ENCODE measurements at places on chromosomes 5 and 9. TPM values are rescaled to one million over a fixed set of nuclear protein-coding genes. Genes with fewer than 3 reads are reported as not detected.

The CFAP157 gene
- under 0.01 TPM for total RNA-seq

The HMCN2 gene
- total RNA-seq, result under 0.01 TPM

The PJA2 gene
- total RNA-seq, result 74.5 TPM

The AJM1 gene
- total RNA-seq, result 1.8 TPM

The LRRTM2 gene
- 1.3 TPM for total RNA-seq

The TLR4 gene
- 2.6 TPM for total RNA-seq

The DAB2IP gene
- total RNA-seq, result 16.5 TPM

The DBH gene
- total RNA-seq, result not detected

The HNRNPA0 gene
- 12.8 TPM for total RNA-seq

The GMCL2 gene
- total RNA-seq, result under 0.01 TPM

GRCh38 chr5:96691503-96692303, 29.5 kb downstream of the CAST start:
- H3K27ac ChIP-seq, result peak overlapping the region; percentile 57
- H3K4me1 ChIP-seq, result peaks cover 3% of the 10 kb centered on the region
- no peaks in the 10 kb centered on the region for H3K36me3 ChIP-seq
- H3K27me3 ChIP-seq, result no peaks in the 10 kb centered on the region
- DNase-seq, result no peak

GRCh38 chr5:10467281-10468198, 25.9 kb downstream of the ROPN1L start:
- no peak overlapping the region for H3K4me3 ChIP-seq
- no peaks in the 10 kb centered on the region for H3K36me3 ChIP-seq
- peak; percentile 77 for DNase-seq
- H3K27me3 ChIP-seq, result no peaks in the 10 kb centered on the region
- no peak overlapping the region for H3K27ac ChIP-seq

DNA sequence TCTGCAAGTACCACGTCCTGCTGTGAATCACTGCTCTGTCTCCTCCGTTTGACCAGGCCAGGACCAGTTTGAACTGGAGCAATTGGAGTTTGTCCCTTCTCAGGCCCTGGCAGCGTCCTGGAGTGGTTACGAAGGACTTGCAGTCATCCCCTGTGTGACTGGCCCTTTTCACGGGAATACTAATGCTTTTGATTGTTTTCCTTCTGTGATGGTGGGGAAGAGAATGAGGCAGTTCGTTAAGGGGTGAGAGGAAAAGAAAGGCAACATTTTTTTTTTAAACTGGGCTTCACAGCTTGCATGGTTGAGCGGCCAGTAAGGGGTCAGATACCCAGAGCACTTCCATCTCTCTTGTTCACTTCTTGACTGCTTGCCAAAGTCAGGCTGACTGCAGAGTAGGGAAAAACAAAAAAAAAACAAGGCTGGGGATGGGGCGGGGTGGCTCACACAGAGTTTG, 153.5 kb upstream of the STK32A start:
- H3K4me1 ChIP-seq, result no peaks in the 10 kb centered on the region
- no peak for DNase-seq
- no peaks in the 10 kb centered on the region for H3K36me3 ChIP-seq
- no peak overlapping the region for H3K27ac ChIP-seq
- no peaks in the 10 kb centered on the region for H3K27me3 ChIP-seq
- H3K4me3 ChIP-seq, result no peak overlapping the region

DNA sequence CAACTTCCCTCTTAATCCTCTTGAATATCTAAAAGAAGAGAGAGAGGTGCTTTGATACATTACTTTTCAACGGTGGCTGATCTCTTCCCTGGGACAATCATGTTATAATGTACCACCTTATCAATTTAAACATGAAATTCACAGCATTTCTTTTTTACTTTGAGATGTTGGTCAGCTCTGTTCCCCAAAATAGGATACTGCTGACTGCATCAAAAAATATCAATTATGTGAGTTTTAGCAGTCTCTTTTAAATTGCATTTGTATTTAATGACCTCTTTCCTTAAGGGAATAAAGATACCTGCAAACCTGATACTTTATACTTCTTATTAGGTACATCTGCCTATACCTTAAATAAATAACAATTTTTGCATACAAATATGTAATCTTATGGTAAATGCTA, 58.4 kb upstream of the MARCHF11 start:
- no peaks in the 10 kb centered on the region for H3K4me1 ChIP-seq
- no peak overlapping the region for H3K27ac ChIP-seq
- DNase-seq, result no peak
- no peaks in the 10 kb centered on the region for H3K27me3 ChIP-seq
- no peak overlapping the region for H3K4me3 ChIP-seq

GRCh38 chr9:113948891-113949570, 72.9 kb downstream of the ZNF618 start:
- H3K27ac ChIP-seq, result no peak overlapping the region
- DNase-seq, result no peak
- H3K27me3 ChIP-seq, result no peaks in the 10 kb centered on the region
- no peak overlapping the region for H3K4me3 ChIP-seq

GRCh38 chr5:33339413-33339812, 101.4 kb upstream of the TARS1 start:
- H3K4me1 ChIP-seq, result peaks cover 3% of the 10 kb centered on the region
- H3K27me3 ChIP-seq, result no peaks in the 10 kb centered on the region
- H3K36me3 ChIP-seq, result no peaks in the 10 kb centered on the region
- H3K4me3 ChIP-seq, result no peak overlapping the region

DNA sequence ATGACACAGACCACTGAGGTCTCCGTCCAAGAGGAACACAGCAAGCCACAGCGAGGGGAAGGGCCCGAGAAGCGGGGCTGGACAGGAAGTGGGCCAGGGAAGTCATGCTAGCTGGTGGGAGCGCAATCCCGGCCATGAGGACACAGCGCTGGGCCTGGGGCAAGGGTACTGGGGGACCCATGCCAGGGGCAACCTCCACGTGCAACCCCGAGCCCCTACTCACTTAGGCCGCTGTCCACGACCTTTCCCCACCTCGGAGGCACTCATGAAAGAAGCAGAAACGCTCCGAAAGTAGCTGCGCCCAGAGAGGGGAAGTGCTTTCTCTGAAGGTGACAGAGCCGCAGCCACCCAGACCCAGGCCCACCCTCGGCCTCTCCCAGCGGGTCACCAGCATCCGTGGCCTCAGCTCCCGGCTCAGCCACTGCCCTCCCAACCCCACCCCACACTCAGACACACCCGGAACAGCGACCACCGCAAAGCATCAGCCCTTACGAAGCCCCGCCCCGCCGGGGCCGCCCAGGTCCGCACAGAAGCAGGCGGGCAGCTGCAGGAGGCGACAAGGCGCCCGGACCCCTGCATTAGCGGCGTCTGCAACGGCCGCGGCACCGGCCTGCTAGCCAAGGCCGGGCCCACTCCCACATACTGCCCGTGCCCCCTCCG, 782 bp downstream of the BICD2 start:
- H3K4me3 ChIP-seq, result peak overlapping the region; percentile 82
- H3K36me3 ChIP-seq, result no peaks in the 10 kb centered on the region
- no peak for DNase-seq
- H3K27me3 ChIP-seq, result no peaks in the 10 kb centered on the region

DNA sequence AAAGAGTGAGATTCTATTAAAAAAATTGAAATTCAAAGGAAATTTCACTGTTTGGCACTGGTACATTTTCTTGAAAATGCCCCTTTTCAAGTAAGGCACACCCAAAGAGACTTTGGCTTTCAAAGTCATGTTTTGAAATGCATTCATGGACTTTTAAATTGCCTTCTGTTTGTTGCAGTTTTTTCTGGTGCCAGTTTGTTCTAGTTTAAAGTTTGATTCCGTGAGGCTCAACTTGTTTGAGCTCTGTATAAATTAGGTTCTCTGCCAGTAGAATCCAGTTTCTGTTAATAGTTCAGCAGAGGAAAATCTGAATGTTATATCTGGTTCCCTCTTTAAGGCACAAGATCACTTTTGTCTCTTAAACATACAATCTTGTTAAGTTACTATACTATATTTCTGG, 16.4 kb downstream of the ATP6V0E1 start:
- no peak overlapping the region for H3K4me3 ChIP-seq
- no peak overlapping the region for H3K27ac ChIP-seq
- no peaks in the 10 kb centered on the region for H3K27me3 ChIP-seq
- no peak for DNase-seq
- H3K36me3 ChIP-seq, result peaks cover 6% of the 10 kb centered on the region
- no peaks in the 10 kb centered on the region for H3K4me1 ChIP-seq

DNA sequence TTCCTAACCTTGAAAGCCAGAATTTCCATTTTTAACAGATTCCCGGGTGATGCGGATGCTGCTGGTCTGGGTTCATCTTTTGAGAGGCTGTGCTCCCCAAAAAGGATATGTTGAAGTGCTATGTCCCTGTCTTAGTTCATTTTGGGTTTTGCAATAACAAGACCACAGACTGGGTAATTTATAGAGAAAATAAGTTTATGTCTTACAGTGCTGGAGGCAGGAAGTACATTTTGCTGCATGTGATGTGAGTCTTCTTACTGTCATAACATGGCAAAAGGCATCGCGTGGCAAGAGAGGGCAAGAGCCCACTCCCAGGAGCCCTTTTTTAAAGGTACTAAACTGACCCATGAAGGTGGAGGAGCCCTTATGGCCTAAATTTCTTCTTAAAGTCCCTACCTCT, 114.1 kb downstream of the DAPK1 start:
- no peak overlapping the region for H3K27ac ChIP-seq
- H3K36me3 ChIP-seq, result no peaks in the 10 kb centered on the region
- H3K4me1 ChIP-seq, result no peaks in the 10 kb centered on the region
- no peak overlapping the region for H3K4me3 ChIP-seq
- no peak for DNase-seq
- no peaks in the 10 kb centered on the region for H3K27me3 ChIP-seq

DNA sequence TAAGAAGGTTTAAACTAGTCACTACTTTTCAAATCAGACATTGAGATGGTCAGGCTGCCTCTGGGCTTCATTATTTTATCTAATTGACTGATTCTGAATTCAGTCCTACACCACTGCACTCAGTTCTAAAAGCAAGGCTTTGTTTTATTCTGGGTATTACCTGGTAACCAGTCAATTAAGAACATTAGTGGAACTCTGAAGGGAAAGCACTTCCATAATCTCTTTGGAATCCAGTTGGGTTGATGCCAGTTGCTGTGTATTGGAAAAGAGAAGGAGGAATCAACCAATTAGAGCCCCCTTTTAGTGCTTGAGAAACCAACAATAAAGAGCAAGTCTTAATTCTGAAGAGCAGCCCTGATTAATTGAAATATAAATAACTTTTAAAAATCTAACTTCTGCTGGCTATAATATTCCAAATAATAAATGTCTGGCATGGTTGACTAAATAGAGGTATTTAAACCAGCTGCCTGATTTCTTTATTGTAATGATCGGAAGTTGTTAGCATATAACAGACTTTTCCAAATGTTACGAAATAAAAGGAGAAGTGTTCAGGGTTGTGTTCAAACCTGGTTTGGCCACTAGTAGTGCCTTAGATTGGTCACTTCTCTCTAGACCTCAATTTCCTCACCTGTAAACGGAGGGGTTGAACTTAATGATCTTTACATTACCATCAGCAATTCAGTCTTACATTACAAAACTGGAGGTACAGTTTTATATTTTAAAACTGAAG, 32.0 kb downstream of the CPEB4 start:
- no peak overlapping the region for H3K27ac ChIP-seq
- peak; percentile 48 for DNase-seq
- H3K4me3 ChIP-seq, result no peak overlapping the region
- peaks cover 10% of the 10 kb centered on the region for H3K4me1 ChIP-seq
- H3K27me3 ChIP-seq, result no peaks in the 10 kb centered on the region

GRCh38 chr5:174323878-174324281, 278.4 kb downstream of the NSG2 start:
- no peak overlapping the region for H3K27ac ChIP-seq
- H3K4me1 ChIP-seq, result no peaks in the 10 kb centered on the region
- H3K36me3 ChIP-seq, result peaks cover 1% of the 10 kb centered on the region
- no peak overlapping the region for H3K4me3 ChIP-seq
- H3K27me3 ChIP-seq, result no peaks in the 10 kb centered on the region
- peak; percentile 75 for DNase-seq

GRCh38 chr5:126358525-126358924, 64.7 kb upstream of the GRAMD2B start:
- no peak for DNase-seq
- no peaks in the 10 kb centered on the region for H3K27me3 ChIP-seq
- H3K27ac ChIP-seq, result no peak overlapping the region
- H3K4me1 ChIP-seq, result peaks cover 2% of the 10 kb centered on the region
- no peak overlapping the region for H3K4me3 ChIP-seq

- peak overlapping the region; percentile 74 for H3K4me3 ChIP-seq
- no peak for DNase-seq
- H3K36me3 ChIP-seq, result no peaks in the 10 kb centered on the region
- H3K27ac ChIP-seq, result peak overlapping the region; percentile 99
- H3K4me1 ChIP-seq, result peaks cover 4% of the 10 kb centered on the region
- H3K27me3 ChIP-seq, result no peaks in the 10 kb centered on the region
Measured at GRCh38 chr9:6757132-6757455, 679 bp upstream of the KDM4C start.

DNA sequence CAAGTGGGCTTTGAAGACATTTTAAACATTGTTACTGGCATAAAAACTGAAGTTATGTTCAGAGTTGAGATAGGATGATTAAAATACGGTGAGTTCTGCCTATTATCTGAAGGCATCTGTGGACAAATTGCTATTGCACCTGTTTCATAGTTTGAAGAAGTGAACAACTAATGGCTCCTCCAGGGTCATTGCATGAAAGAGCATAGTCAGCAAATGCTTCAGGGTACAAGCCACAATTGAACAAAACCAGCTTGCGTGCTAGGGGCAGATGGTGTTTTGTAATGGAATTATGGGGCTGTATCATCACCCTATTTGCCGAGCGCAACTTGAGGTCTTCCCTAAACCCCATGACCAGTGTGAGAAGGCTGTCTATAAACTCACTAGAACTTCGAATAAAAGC, 369.1 kb downstream of the MTRR start:
- no peak for DNase-seq
- no peak overlapping the region for H3K27ac ChIP-seq
- H3K27me3 ChIP-seq, result no peaks in the 10 kb centered on the region
- H3K4me3 ChIP-seq, result no peak overlapping the region

GRCh38 chr5:43973318-43973717, 370.3 kb downstream of the NNT start:
- no peaks in the 10 kb centered on the region for H3K4me1 ChIP-seq
- no peak overlapping the region for H3K4me3 ChIP-seq
- peak; percentile 85 for DNase-seq
- H3K27ac ChIP-seq, result no peak overlapping the region
- no peaks in the 10 kb centered on the region for H3K36me3 ChIP-seq

GRCh38 chr5:56545016-56545415, 270.3 kb upstream of the MAP3K1 start:
- no peak overlapping the region for H3K27ac ChIP-seq
- H3K27me3 ChIP-seq, result no peaks in the 10 kb centered on the region
- no peaks in the 10 kb centered on the region for H3K4me1 ChIP-seq

GRCh38 chr5:137753691-137754187, 424 bp downstream of the HNRNPA0 start:
- peak overlapping the region; percentile 98 for H3K27ac ChIP-seq
- H3K36me3 ChIP-seq, result no peaks in the 10 kb centered on the region
- no peaks in the 10 kb centered on the region for H3K27me3 ChIP-seq
- H3K4me1 ChIP-seq, result peaks cover 3% of the 10 kb centered on the region
- H3K4me3 ChIP-seq, result peak overlapping the region; percentile 100

- no peak overlapping the region for H3K4me3 ChIP-seq
- H3K4me1 ChIP-seq, result no peaks in the 10 kb centered on the region
Measured at GRCh38 chr9:19976226-19976625, 187.4 kb upstream of the SLC24A2 start.

GRCh38 chr5:96927008-96927407, 8.9 kb upstream of the LNPEP start:
- H3K36me3 ChIP-seq, result no peaks in the 10 kb centered on the region
- no peak overlapping the region for H3K4me3 ChIP-seq
- no peaks in the 10 kb centered on the region for H3K4me1 ChIP-seq
- H3K27me3 ChIP-seq, result no peaks in the 10 kb centered on the region
- DNase-seq, result peak; percentile 60
